ENCODE measurements at places on chromosomes 5 and 9.

DNA sequence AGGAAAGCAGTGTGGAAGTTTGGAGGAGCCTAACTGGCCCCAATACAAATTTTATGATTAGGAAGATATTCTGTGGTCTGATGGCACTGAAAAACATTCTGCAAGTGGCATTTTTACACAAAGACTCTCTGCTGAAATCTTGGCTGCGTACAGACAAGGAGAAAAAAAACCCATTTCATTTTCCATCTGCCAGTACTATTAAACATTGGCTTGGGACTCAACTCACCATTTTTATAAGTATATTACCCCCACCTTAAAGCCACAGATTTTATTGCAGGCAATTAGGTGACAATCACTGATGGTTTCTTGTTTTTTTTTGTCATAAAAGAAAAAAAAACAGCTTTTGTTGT is 206.9 kb downstream of the PTTG1 start:
- DNase-seq, result no peak

- DNase-seq, result no peak
These were observed 393.3 kb downstream of the PLK2 start for GRCh38 chr5:58066557-58066956.

GRCh38 chr5:172487671-172488070 is 33.3 kb upstream of the SH3PXD2B start:
- no peak for DNase-seq

GRCh38 chr9:3732077-3733038 is 206.6 kb upstream of the RFX3 start:
- DNase-seq, result peak; percentile 72

- DNase-seq, result no peak
These were observed 48.9 kb downstream of the IL31RA start for GRCh38 chr5:55900068-55900467.

DNA sequence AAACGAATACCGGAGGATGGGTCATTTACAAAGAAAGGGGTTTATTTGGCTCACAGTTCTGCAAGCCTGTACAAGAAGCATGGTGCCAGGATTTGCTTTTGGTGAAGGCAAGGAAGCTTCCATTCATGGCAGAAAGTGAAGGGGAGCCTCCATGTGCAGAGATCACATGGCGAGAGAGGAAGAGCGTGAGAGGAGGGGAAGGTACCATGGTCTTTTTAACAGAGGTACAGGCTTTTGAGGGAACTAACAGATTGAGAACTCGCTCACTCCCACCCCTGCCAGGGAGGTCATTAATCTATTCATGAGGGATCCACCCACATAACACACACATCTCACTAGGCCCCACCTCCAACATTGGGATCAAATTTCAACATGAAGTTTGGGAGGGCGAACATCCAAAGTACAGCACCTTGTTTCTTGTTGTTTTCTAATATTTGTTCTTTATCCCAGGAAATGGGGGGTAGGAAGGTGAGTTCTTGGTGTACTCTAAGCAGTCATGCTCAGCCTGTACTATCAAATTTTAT is 18.5 kb downstream of the TMC1 start:
- DNase-seq, result no peak

DNA sequence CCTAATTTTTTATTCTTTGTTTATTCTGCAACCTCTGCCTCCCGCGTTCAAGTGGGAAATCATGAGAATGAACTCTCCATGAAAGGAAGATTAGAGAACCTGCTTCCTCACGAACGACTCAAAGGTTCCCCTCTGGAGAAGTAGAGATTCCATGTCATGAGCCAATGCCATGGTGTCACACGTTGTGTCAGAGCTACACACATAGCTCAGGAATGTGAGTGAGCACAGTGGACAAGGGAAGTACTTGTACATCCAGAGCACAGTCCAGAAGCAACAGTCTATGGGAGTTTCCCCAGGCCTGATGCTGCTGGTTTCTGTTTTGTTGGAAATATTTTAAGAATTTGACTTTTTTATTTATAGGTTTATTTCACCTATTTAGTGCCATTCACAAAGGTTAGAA is 26.8 kb upstream of the PPP2CA start:
- no peak for DNase-seq

GRCh38 chr5:664343-664993 is 28.7 kb downstream of the TPPP start:
- DNase-seq, result no peak
